Activated naive CD8-positive, alpha-beta T cell treated with anti-CD3 and anti-CD28 coated beads, Interleukin-2, amount 10 ng/mL, durations not matched to agents 7 days and 5 days (primary cell): ENCODE measurements at places on chromosomes 3 and 15. TPM values are rescaled to one million over a fixed set of nuclear protein-coding genes. Genes with fewer than 3 reads are reported as not detected.

DNA sequence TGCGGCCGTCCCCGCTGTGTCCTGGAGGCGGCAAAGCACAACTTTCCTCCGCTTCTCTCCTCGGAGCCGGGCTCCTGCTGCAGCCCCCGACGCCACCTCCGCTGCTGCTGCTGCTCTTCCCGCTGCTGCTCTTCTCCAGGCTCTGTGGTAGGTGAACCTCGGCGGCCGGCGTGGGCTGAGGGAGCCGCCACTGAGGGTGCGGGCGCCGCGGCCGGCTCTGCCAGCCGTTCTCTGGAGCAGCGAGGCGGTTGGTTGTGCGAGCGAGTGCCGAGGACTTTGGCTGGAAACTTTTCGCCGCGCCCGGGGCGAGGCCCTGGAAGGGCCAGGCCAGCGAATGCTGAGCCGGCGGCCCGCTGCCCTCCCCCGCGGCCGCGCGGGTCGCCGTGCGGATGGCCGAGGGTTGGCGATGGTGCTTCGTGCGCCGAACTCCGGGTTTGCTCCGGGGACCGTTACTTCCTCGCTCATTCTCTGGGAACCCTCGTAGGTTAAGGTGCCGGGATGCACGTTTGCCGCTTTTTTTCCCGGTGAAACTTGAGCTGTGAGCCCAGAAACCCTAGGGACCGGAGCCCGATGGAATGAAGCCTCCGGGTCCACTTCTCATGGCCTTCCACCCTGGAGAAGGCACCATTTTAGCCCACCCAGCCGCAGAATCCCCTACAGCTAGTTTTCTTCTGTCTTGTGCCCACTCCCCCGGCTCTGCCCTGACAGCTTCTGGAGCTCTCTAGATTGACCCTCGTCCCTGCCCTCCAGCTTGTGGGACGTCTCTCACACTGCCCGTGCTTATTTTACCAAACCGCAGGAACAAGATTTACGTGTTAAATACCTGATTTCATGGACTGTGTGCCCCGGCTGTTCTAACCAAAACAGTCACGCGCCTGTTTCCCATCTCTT, 660 bp downstream of the NECTIN3 start:
- H3K27me3 ChIP-seq: peaks cover 70% of the 10 kb centered on the region
- peak; percentile 59 for DNase-seq
- H3K4me1 ChIP-seq: peaks cover 22% of the 10 kb centered on the region
- H3K27ac ChIP-seq: peak overlapping the region; percentile 64

Gene ITPKA
- 0.25 TPM for total RNA-seq

GRCh38 chr3:76310089-76310488, 524.7 kb upstream of the ZNF717 start:
- H3K27me3 ChIP-seq: no peaks in the 10 kb centered on the region
- H3K4me3 ChIP-seq: no peak overlapping the region
- H3K4me1 ChIP-seq: no peaks in the 10 kb centered on the region
- no peaks in the 10 kb centered on the region for H3K36me3 ChIP-seq
- H3K27ac ChIP-seq: no peak overlapping the region
- no peak for DNase-seq

Gene GP9
- total RNA-seq: not detected

DNA sequence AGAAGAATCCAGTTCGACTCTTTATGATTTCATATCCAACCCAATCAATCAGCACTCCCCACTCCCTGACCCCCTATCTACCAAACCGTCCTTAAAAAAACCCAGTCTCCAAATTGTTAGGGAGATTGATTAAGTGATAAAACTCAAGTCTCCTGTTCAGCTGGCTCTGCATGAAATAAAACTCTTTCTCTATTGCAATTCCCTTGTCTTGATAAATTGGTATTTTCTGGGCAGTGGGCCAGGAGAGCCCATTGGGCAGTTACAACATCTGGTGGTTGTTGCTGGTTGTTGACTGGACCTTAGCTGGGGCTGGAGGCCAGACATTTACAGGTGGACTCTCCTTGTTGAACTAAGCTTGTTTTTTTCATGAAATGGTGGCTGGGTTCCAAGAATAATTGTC, 642.3 kb downstream of the ROBO2 start:
- no peaks in the 10 kb centered on the region for H3K36me3 ChIP-seq
- H3K4me1 ChIP-seq: no peaks in the 10 kb centered on the region
- DNase-seq: no peak

DNA sequence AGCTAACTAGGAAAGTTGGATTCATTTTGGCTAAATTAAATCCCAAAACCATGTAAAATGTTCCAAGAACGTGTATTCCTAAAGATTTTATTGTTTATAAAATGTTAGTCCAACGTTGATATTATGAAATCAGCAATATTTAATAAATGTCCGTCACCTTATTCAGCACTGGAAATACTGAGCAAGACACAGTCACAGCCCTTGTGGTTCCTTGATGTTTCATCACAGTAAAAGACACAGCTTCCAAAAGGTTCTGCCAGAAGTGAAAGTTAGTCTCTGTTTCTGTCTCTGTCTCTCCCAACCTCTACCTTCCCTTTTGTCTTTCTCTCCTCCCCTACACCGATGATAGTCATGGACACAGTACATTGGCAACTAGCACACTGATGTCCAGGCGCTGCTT, 82.2 kb upstream of the BOC start:
- H3K4me1 ChIP-seq: no peaks in the 10 kb centered on the region
- no peak overlapping the region for H3K4me3 ChIP-seq
- no peaks in the 10 kb centered on the region for H3K27me3 ChIP-seq
- H3K36me3 ChIP-seq: no peaks in the 10 kb centered on the region

DNA sequence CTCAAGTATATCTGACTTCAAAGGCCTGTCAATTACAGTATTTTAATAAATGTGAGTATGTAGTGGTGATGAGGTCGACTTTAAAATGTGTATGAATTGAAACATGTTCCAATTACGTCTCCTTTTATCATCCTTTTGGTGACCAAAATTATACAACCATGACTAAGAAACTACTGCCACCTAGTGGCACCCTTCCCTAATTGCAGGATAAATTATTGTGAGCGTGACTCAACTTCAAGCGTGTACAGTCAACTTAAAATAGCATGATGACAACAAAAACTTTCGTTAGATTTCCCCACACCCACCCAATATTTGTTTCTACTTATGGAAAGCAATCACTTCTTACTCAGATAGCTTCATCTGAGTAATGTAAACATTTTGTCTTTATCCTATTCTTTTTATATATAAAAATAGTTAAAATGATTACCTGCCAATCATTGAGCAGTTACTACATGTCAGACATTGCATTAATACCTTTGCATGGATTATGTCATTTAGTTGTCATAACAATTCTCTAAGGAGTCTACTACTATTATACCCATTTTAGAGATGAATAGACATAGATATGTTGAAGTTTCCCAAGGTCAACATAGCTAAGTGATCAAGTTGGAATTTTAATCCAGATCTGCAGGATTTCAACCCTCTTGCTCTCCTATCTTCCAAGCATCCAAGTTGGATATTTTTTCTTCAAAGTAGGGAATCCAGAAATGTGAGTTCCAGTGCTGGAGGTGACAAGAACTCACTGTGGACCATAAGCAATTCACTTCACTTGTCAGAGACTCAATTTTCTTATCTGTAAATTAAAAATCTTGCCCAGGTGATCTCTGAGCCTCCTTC, 106.0 kb downstream of the MEX3B start:
- peaks cover 10% of the 10 kb centered on the region for H3K27me3 ChIP-seq
- no peaks in the 10 kb centered on the region for H3K4me1 ChIP-seq
- no peak overlapping the region for H3K27ac ChIP-seq
- no peaks in the 10 kb centered on the region for H3K36me3 ChIP-seq
- DNase-seq: no peak
- H3K4me3 ChIP-seq: no peak overlapping the region

DNA sequence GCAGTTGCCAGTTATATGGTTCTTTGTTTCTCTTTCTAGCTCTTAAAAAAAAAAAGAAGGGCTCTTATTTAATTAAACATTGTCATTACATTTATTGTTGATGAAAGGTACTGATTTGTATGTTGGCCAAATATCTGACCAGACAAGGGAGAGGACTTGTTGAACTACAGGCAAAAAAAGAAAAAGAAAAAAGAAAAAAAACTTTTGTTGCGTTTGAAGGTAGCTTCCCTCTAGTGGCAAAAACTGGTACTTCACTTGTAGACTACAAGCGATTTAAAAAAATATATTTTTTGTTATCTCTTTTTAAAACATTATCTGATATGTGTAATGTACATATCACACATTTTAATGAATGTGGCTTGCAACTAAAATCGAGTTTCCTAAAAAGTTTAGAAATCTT, 280.6 kb downstream of the ROBO2 start:
- DNase-seq: no peak
- H3K4me3 ChIP-seq: no peak overlapping the region
- no peak overlapping the region for H3K27ac ChIP-seq

DNA sequence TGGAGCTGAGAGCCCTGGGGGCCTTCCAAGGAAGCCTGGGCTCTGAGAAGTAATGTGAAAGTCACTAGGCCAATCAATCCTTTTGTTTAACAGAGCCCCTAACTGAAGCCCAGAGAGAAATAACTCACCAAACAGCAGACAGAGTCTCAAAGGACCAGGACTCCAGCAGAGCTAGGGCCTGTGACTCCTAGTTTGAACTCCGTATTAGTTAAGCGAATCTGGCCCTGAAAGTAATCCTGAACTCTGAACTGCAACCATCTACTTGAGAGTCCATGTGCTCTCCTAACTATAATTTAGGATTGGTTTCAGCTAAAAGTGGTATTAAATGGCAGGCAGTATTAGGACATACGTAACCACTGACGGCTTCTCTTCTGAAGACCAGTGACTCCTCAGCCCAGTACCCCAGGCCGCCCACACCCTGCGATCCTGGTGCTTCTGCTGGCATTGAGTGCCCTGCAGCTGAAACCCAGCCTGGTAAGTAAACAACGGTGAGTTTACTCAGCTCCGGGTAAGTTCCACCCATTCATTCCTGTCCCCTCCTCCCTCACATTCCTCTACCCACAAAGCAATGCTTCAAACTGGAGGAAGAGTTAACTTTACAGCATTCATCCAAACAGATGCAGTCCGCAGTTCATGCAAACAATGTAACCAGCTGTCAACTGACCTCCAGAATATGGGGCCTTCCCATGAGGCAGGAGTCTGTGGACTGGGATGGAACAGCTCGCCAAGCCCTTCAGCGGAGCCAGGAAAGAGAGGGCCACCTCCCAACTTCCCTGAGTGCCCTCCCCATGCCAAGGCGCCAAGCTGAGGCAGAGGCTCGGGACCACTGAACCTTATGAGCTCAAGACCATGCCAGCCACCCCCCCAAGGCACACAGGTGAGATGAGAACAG, 7.3 kb downstream of the MYO5C start:
- peaks cover 15% of the 10 kb centered on the region for H3K4me1 ChIP-seq
- DNase-seq: no peak
- no peak overlapping the region for H3K4me3 ChIP-seq
- H3K36me3 ChIP-seq: no peaks in the 10 kb centered on the region
- H3K27me3 ChIP-seq: peaks cover 24% of the 10 kb centered on the region

- H3K27me3 ChIP-seq: peaks cover 13% of the 10 kb centered on the region
- no peak overlapping the region for H3K27ac ChIP-seq
- H3K36me3 ChIP-seq: no peaks in the 10 kb centered on the region
- no peak overlapping the region for H3K4me3 ChIP-seq
- no peak for DNase-seq
Observed at GRCh38 chr3:100875239-100875638, 118.0 kb downstream of the ABI3BP start.

- no peak overlapping the region for H3K27ac ChIP-seq
- DNase-seq: no peak
- H3K4me3 ChIP-seq: no peak overlapping the region
- no peaks in the 10 kb centered on the region for H3K4me1 ChIP-seq
- H3K36me3 ChIP-seq: no peaks in the 10 kb centered on the region
- H3K27me3 ChIP-seq: peaks cover 28% of the 10 kb centered on the region
Observed at GRCh38 chr3:12438318-12438717, 46.0 kb upstream of the TSEN2 start.

DNA sequence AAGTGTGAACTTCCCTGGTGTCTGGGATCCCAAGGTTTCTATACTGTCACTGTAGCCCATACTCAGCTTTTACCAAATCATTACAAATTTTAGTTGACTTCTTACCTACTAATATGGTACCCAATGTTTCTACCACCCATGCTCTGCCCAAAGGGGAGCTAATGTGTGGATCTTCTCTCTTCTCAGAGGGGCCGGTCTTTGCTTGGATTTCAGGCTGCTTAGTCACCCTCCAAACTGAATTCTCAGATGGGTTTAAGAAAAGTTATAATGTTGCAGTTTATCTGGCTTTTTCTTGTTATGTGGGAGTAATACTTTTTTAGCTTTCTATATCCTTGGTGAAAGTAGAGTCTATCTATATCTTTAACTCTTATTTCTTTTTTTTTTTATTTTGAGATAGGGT, 67.1 kb upstream of the AKAP13 start:
- no peak overlapping the region for H3K27ac ChIP-seq
- peaks cover 43% of the 10 kb centered on the region for H3K4me1 ChIP-seq
- no peak for DNase-seq

DNA sequence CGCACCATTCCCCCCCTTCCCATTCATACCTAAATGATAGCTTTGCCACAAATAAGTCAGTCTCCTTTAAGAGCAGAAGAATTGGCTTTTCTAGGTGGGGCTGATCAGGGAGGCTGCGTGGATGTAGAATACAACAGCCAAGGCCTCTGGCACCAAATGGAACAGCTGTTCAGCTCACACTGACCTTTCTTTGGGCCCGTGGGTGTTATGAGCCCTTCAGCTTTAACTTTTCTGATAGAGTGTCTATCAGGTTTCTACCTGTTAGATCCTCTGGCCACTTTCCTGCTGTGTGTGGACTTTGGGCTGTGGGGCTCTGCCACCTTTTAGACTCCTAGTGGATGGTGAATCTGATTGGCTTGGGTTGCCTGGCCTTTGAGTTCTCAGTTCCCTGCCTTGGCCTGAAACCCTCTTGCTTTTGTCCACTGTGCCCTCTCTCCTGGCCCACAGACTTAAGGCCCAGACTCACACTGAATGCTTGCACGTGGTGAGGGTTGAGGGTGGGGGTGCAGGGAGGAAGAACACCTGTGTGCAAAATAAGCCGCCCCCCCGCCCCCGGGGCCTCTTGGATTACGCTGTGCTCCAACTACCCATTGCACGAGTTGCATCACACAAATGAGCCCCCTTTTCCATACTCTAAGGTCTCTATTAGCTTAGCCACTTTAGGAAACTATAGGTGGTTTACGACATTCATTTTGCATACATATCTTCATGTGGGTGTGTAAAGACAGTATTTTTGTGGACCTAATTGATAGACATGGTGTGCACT, 1.3 kb upstream of the RFX7 start:
- H3K4me3 ChIP-seq: peak overlapping the region; percentile 84
- no peaks in the 10 kb centered on the region for H3K27me3 ChIP-seq
- H3K36me3 ChIP-seq: peaks cover 2% of the 10 kb centered on the region
- peak overlapping the region; percentile 99 for H3K27ac ChIP-seq

DNA sequence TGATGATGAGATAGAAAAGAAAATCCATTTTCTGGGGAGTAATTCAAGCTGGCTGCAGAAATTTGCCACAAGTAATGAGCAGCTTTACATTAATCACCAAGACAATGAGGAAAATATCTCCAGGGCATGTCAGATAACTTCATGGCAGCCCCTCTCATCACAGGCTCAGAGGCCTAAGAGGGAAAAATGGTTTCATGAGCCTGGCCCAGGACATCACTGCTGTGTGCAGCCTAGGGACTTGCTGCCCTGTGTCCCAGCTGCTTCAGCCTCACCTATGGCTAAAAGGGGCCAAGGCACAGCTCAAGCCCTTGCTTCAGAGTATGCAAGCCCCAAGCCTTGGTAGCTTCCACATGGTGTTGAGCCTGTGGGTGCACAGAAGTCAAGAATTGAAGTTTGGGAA, 161.7 kb downstream of the OPA1 start:
- H3K27me3 ChIP-seq: peaks cover 26% of the 10 kb centered on the region
- H3K4me1 ChIP-seq: no peaks in the 10 kb centered on the region
- DNase-seq: no peak

GRCh38 chr15:27686369-27686768, 412.7 kb downstream of the OCA2 start:
- no peak for DNase-seq
- no peak overlapping the region for H3K4me3 ChIP-seq
- H3K27me3 ChIP-seq: no peaks in the 10 kb centered on the region
